ENCODE measurements at places on chromosomes 5 and 9. TPM values are rescaled to one million over a fixed set of nuclear protein-coding genes. Genes with fewer than 3 reads are reported as not detected.

GRCh38 chr5:14263699-14264098 is 120.6 kb downstream of the TRIO start:
- DNase-seq = no peak

DNA sequence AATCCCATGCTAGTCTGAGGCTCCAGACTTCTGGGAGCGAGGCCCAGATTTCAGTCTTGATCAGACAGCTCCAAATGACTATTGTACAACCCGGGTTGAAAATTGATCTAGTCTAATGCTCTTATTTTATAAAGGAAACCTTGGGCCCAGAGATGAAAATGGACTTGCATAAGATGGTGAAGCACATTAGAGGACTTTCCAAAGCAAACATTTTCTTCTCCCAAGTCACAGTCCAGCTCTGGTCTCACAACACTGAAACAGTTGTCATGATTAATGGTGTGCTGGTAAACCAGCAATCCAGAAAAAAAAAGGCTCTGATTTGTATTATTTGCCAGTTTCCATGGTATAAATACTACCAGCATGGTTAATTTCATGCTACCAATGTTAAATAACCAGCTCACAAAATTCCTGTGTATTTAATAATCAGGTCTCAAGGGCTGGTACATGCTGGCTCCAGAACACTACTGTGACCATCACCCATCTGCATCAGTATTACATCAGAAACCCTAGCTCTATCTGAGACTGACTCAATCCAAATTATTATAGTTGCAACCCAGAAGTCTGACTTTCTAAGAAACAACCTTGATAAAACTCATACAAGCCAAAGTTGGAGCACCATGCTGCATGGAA is 32.5 kb upstream of the ABLIM3 start:
- no peak for DNase-seq

SPATA31E1 gene
- not detected for total RNA-seq

GRCh38 chr9:3012245-3012644 is 168.3 kb upstream of the PUM3 start:
- no peak for DNase-seq

GRCh38 chr5:179348011-179348530 is 2.8 kb upstream of the ADAMTS2 start:
- DNase-seq = no peak

- DNase-seq = no peak
These were observed 16.7 kb downstream of the HMHB1 start for GRCh38 chr5:143828710-143829109.
